ENCODE measurements at places on chromosomes 7 and 10.

GRCh38 chr10:71840958-71841335 is 10.1 kb downstream of the PSAP start:
- no peaks in the 10 kb centered on the region for H3K27me3 ChIP-seq
- no peak for DNase-seq
- peak overlapping the region; percentile 26 for H3K27ac ChIP-seq
- no peak overlapping the region for H3K4me3 ChIP-seq

- no peak overlapping the region for H3K4me3 ChIP-seq
- H3K27ac ChIP-seq, result no peak overlapping the region
- H3K27me3 ChIP-seq, result no peaks in the 10 kb centered on the region
- H3K36me3 ChIP-seq, result no peaks in the 10 kb centered on the region
- no peak for DNase-seq
- H3K4me1 ChIP-seq, result no peaks in the 10 kb centered on the region
These were observed 5.1 kb downstream of the PTTG1IP2 start for GRCh38 chr7:90474284-90475210.

DNA sequence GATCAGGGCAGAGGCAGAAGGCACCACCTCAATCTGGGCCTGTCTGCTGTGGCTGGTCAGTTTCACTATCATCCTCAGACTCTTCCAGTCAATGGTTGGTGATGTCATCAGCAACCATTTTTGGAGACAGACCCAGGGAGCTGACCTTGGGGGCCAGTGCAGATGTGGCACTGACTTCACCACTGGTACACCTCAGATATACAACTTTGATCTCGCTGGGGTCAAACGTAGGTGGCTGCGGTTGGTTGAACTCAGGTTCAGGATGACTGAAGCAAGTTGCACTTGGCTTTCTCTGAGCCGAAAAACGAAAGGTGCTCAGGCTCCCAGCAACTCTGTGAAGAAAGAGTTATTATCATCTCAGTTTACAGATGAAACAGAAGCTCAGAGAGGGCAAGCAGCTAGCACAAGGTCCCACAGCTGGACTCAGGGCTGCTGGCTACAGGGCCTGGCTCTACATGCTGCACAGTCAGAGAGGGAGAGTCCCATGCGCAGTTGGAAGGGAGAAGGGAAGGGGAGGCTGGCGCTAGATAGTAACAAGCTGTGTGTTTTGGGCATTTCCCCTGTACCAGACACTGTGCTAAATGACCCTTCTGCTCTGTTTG is 27.2 kb downstream of the ANKRD16 start:
- H3K4me1 ChIP-seq, result no peaks in the 10 kb centered on the region
- DNase-seq, result no peak
- no peak overlapping the region for H3K27ac ChIP-seq
- no peak overlapping the region for H3K4me3 ChIP-seq

- H3K36me3 ChIP-seq, result no peaks in the 10 kb centered on the region
- H3K4me1 ChIP-seq, result no peaks in the 10 kb centered on the region
- H3K4me3 ChIP-seq, result no peak overlapping the region
These were observed 171.0 kb upstream of the SHH start for GRCh38 chr7:155983176-155983815.

DNA sequence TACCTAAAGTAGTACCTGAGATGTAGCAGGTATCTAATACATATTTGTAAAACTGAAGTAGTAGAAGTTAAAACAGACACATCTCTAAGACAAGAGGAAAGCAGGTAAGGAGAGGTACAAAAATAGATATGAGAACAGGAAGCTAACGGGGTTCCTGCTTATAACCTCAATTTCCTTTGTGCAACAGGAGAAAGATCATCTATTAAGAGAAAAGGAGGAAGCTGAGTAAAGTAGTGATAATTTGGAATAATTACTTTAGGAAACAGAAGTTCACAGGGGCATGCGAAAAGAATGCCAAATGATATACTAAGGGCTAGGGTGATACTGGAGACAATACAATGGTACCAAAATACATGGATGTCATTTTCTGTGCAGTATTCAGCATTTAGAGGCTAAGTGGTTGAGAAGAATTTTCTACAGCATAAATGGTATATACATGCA is 108.7 kb downstream of the NRBF2 start:
- H3K27ac ChIP-seq, result no peak overlapping the region
- no peak overlapping the region for H3K4me3 ChIP-seq

DNA sequence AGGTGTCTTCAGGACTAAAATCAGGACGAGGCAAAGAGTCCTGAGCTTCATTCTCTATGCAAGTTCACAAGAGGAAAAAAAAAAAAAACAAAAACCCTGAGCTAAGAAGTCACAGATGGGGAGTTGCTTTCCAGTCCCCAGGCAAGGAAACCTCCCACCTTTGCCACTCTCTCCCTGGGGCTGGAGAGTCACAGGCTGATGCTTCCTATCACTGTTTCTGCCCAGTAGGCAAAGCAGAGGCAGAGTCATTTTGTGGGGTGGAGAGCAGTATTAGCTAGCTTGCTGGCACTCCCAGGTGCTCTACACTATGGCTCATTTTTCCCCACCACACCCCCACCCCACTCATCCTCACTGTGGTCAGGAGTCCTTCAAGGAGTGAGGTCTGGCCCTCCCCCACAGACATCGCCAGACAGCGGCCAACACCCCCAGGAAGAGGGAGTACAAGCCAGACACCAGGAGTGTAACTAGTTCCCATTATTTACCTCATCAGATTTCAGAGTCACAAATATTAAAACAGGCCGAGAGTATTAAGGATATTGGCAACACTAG is 34.6 kb upstream of the UNC5B start:
- no peak for DNase-seq
- H3K4me3 ChIP-seq, result no peak overlapping the region
- no peak overlapping the region for H3K27ac ChIP-seq
- no peaks in the 10 kb centered on the region for H3K36me3 ChIP-seq
- H3K4me1 ChIP-seq, result no peaks in the 10 kb centered on the region
- H3K27me3 ChIP-seq, result no peaks in the 10 kb centered on the region

GRCh38 chr7:107220356-107220755 is 51.6 kb downstream of the HBP1 start:
- H3K27ac ChIP-seq, result no peak overlapping the region
- H3K4me3 ChIP-seq, result no peak overlapping the region
- no peaks in the 10 kb centered on the region for H3K4me1 ChIP-seq
- no peak for DNase-seq

DNA sequence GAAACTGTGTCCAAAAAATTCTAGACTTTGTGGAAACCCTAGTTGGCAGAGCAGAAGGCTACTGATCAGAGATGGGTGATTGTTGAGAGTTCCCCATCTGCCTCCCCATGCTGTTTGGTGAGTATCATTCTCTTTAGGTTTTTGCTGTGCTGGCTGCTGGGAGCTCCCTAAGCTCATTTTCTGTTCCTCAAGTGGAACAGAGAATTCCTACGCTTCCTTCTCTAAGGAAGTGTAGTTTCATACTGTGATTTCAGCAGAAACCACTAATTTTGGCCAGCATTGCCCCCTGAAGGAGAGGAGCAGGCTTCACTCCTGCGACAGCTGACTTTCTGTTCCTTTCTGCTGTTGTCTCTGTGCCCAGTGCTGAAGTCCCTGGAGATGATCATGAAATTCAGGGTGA is 355.3 kb upstream of the NPVF start:
- no peaks in the 10 kb centered on the region for H3K27me3 ChIP-seq
- H3K27ac ChIP-seq, result no peak overlapping the region
- H3K4me3 ChIP-seq, result no peak overlapping the region

DNA sequence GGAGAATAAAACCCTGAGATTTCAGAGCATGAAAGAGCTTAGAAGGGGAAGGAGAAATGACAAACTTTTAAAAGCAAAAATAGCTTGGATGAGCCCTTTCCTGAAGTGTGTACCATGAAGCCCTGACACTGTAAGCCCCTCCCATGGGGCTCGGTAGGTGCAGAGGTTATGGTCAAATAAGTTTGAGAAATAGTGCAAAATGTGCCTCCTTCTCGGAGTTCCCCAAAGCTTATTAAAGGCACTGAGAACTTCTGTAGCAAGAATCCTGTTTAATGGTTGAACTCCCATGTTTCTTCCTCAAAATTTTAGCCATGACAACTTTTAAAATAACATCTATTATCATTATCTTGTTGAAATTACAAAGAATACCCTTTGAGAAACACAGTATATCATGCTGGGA is 10.5 kb upstream of the HYCC1 start:
- no peaks in the 10 kb centered on the region for H3K36me3 ChIP-seq
- H3K4me1 ChIP-seq, result no peaks in the 10 kb centered on the region
- H3K27ac ChIP-seq, result no peak overlapping the region

- H3K27ac ChIP-seq, result no peak overlapping the region
- H3K4me1 ChIP-seq, result peaks cover 5% of the 10 kb centered on the region
- H3K4me3 ChIP-seq, result no peak overlapping the region
- no peak for DNase-seq
- H3K36me3 ChIP-seq, result no peaks in the 10 kb centered on the region
- no peaks in the 10 kb centered on the region for H3K27me3 ChIP-seq
These were observed 4.4 kb downstream of the EIF3B start for GRCh38 chr7:2358968-2359527.

DNA sequence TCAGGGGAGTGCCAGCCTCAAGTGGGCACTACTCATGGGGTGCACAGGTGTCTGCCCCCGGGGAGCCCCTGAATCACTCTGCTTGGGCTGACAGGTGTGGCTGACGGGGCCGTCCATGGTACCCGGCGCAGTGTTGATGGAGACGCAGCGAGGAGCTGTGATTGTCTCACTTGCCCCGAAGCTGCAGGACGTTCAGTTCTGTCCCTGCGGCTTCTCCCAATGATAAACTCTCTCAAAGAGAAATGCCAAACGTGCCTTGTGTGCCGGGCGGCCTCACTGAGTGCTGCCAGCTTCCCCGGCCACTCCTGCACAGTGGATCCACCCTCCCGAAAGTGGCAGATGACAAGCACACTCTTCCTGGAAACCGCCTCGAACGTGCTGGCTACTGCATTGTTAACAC is 203.2 kb downstream of the DNAJB6 start:
- H3K4me1 ChIP-seq, result no peaks in the 10 kb centered on the region
- no peaks in the 10 kb centered on the region for H3K36me3 ChIP-seq
- no peak overlapping the region for H3K27ac ChIP-seq

DNA sequence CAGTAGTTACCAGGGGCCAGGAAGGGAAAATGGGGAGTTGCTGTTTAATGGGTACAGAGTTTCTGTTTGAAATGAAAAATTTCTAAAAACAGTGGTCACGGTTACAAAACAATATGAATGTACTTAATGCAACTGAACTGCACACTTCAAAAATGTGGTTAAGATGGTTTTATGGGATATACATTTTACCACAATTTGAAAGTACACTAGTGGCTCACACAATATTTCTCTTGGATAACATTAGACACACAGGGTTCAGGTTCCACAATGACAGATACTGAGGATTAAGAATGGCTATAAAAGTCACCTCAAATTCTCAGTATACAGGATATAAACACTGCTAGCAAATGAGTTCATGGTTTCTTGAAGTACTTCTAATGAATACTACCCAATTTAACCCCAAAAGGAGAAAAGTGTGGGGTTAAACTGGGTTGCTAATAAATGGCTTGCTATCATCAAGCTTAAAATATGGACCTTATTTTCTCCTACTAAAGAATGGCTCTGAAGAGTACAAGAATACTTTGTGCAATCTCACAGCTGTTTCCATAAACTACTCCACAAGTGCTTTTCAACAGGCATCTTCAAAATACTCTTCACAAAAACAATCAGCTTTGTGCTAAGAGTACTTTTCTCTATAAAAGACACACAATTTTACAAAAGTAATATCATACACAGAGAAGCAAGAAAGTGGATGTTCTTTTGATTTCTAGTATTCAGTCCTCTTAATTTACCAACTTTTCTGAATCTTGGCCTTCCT is 92.9 kb downstream of the SRPK2 start:
- no peak overlapping the region for H3K4me3 ChIP-seq
- no peak for DNase-seq
- H3K4me1 ChIP-seq, result no peaks in the 10 kb centered on the region
- H3K36me3 ChIP-seq, result no peaks in the 10 kb centered on the region
- no peak overlapping the region for H3K27ac ChIP-seq

- no peaks in the 10 kb centered on the region for H3K27me3 ChIP-seq
- no peak overlapping the region for H3K4me3 ChIP-seq
- no peak for DNase-seq
- no peaks in the 10 kb centered on the region for H3K36me3 ChIP-seq
- H3K4me1 ChIP-seq, result no peaks in the 10 kb centered on the region
These were observed 519.1 kb upstream of the GALNT17 start for GRCh38 chr7:70612811-70613210.

- no peaks in the 10 kb centered on the region for H3K4me1 ChIP-seq
- H3K27me3 ChIP-seq, result no peaks in the 10 kb centered on the region
- DNase-seq, result no peak
- no peaks in the 10 kb centered on the region for H3K36me3 ChIP-seq
- no peak overlapping the region for H3K27ac ChIP-seq
These were observed 2.3 kb upstream of the PCGF6 start for GRCh38 chr10:103353281-103353680.

- no peaks in the 10 kb centered on the region for H3K27me3 ChIP-seq
- peak; percentile 40 for DNase-seq
- no peak overlapping the region for H3K27ac ChIP-seq
- H3K4me3 ChIP-seq, result no peak overlapping the region
- H3K4me1 ChIP-seq, result no peaks in the 10 kb centered on the region
These were observed 20.3 kb downstream of the NACAD start for GRCh38 chr7:45068236-45069023.

GRCh38 chr7:30681815-30682211 is 443 bp downstream of the CRHR2 start:
- no peak overlapping the region for H3K27ac ChIP-seq
- no peak for DNase-seq
- H3K4me1 ChIP-seq, result peaks cover 7% of the 10 kb centered on the region

- H3K27ac ChIP-seq, result no peak overlapping the region
- DNase-seq, result no peak
- no peaks in the 10 kb centered on the region for H3K36me3 ChIP-seq
- no peaks in the 10 kb centered on the region for H3K4me1 ChIP-seq
- H3K4me3 ChIP-seq, result no peak overlapping the region
- no peaks in the 10 kb centered on the region for H3K27me3 ChIP-seq
These were observed 14.1 kb upstream of the SRGN start for GRCh38 chr10:69073736-69074364.

GRCh38 chr7:88155756-88156155 is 64.1 kb downstream of the SRI start:
- no peaks in the 10 kb centered on the region for H3K27me3 ChIP-seq
- H3K4me3 ChIP-seq, result no peak overlapping the region
- H3K27ac ChIP-seq, result no peak overlapping the region
- no peaks in the 10 kb centered on the region for H3K36me3 ChIP-seq
- no peak for DNase-seq
- no peaks in the 10 kb centered on the region for H3K4me1 ChIP-seq

DNA sequence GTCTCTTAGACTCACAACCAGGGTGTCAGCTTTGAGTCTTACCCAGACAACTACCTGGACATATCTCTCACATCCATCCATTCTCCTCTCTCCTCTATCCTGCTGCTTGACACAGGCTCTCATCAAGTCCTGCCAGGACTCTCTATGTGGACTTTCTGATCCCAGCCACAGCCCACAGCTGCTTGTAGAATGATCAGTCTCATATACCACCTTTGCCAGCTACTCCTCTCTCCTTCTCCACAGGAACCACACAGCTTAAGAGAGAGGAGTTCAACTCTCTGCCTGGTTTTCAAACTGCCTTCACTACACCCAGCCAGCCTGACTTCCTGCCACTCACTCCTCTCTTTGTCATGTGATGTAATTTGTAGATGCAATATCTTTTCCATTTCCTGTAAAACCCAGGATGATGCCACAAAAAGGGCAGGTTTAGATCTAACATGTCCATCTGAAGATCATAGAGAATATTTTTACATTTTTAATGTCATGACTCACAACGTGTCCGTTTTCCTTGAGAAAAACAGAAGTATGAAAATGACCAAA is 154.0 kb downstream of the RAB11FIP2 start:
- no peak overlapping the region for H3K4me3 ChIP-seq
- no peaks in the 10 kb centered on the region for H3K36me3 ChIP-seq
- DNase-seq, result no peak

Measured in breast epithelium (tissue), 4 donors.